ENCODE measurements at places on chromosomes 2 and 18.
A peak's percentile ranks its signal among the peaks of the same experiment; 100 is the strongest.

- DNase-seq: no peak
Measured at GRCh38 chr2:4020153-4020552, 316.8 kb downstream of the DCDC2C start.

DNA sequence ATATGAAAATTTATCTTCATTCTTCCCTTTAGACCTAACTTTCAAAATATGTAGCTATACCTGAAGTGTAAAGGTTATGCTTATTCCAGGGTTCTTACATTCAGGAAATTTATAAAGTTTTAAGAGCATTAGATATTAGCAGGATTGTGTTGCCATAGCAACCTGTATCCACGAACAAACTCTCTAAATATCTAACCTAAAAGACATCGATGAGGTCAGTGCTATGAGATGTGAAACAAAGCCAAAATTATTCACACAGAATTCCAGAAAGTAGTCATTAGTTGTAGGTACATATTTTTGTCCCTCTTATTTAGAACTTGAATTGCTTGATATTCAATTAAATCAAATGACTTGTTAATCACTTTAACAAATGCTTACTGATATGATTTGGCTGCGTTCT is 705.3 kb downstream of the SOCS6 start:
- no peak for DNase-seq

- DNase-seq: no peak
Measured at GRCh38 chr18:73409242-73409641, 541.5 kb upstream of the NETO1 start.

DNA sequence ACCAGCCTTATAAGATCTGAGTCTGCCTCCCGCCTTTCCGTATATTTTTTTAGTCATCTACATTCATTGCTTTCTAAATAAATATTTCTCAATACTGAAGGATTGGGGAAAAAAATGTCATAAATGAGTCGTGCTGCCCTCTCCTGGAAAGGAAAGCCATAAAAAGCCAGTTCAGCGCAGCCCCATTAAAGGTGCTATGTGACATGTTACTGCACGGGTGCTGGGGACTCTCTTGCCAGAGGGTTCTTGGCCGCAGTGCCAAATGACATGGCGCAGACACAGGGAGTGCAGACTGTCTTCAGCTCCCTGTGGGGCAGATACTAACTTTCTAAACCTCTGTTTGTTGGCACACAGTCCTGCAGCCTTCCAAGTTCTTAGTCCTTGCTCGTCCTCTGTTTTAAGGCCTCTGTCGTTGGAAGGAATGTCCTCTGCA is 53.7 kb upstream of the MAP3K20 start:
- no peak for DNase-seq

DNA sequence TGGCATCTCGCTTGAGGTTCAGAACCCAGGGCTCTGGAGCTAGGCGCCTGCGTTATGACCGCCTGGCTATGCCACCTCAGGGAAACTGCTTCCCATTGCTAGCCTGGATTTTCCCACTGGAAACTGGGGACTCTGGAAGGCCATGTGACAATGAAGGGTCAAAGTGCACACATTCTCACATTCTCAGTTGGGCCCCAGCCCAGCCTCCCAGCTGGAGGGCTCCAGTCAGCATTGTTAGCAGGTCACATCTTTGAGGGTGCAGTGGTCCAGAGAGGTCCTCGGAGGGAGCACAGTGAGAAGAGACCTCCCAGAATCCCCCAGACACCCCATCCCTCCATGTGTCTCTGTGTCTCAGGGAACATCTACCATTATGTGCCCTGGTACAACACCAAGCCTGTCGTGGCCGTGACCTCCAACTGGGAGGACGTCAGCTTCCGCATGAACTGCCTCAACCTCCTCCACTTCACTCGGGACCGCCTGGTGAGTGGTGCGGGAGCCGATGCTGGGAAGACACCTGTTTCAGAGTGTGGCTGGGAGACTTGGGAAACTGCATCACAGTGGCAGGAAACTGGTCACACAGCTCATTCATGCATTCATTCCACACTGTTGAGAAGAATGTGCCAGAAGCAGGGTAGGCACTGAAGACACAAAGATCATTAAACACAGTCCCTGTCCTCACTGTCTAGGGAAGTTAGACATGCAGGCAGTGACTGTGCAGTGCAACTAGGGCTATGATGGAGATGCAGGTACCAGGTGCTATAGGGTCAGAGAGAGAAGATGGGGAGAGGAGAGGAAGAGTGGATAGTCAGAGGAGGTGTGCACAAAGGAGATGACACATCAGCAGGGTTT is 41.6 kb downstream of the FER1L5 start:
- DNase-seq: no peak

DNA sequence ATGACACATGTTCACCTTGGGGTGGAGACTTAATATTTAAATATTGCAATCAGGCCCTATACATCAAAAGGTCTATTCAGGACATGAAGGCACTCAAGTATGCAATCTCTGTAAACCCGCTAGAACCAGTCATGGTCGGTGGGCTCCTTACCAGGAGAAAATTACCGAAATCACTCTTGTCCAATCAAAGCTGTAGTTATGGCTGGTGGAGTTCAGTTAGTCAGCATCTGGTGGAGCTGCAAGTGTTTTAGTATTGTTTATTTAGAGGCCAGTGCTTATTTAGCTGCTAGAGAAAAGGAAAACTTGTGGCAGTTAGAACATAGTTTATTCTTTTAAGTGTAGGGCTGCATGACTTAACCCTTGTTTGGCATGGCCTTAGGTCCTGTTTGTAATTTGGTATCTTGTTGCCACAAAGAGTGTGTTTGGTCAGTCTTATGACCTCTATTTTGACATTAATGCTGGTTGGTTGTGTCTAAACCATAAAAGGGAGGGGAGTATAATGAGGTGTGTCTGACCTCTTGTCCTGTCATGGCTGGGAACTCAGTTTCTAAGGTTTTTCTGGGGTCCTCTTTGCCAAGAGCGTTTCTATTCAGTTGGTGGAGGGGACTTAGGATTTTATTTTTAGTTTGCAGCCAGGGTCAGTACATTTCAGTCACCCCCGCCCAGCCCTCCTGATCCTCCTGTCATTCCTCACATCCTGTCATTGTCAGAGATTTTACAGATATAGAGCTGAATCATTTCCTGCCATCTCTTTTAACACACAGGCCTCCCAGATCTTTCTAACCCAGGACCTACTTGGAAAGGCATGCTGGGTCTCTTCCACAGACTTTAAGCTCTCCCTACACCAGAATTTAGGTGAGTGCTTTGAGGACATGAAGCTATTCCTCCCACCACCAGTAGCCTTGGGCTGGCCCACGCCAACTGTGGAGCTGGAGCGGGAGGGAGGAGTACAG is 108.1 kb downstream of the XRCC5 start:
- no peak for DNase-seq

GRCh38 chr2:49359721-49360406 is 205.5 kb upstream of the FSHR start:
- no peak for DNase-seq

- DNase-seq: no peak
Measured at GRCh38 chr2:179429597-179429996, 165.0 kb upstream of the SESTD1 start.

- no peak for DNase-seq
Measured at GRCh38 chr2:160941290-160941846, 218.9 kb upstream of the TANK start.

DNA sequence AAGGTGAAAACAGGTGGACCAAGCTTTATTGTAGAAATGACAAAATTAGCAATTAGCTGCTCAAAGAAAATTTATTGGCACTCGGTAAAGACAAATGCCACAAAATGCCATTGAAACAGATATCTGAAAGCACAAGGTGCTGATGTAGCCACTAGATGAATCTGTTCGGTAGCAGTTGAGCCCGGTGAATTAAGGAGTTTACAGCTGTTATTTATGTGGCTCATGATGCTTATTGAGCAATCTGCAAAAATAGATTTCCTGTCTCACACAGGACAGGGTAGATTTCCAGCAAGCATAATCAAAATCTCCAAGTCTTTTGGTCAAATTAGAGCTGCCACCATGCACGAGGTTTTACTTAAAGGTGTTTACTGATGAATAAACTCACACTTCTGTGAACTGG is 182.2 kb downstream of the PPP1R1C start:
- no peak for DNase-seq

- no peak for DNase-seq
Measured at GRCh38 chr2:155766342-155767115, 566.0 kb downstream of the NR4A2 start.

DNA sequence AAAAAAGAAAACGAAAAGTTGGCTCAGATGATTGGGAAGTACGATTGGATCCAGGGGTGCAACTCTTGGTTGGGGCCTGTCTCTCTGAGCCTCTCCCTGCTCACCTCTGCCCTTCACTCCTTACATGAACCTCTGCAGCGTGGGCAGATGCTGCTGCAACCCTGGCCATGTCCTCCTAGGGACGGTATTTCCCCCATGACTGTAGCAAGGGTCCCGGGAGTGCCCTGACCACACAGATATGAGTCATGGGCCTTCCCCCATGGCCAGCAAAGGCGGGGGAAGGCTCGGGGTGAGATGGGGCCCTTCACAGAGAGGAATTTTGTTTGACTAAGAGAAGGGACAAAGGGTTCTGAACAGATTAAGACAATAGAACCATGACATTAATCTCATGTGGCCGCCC is 129.0 kb downstream of the NCK2 start:
- no peak for DNase-seq

DNA sequence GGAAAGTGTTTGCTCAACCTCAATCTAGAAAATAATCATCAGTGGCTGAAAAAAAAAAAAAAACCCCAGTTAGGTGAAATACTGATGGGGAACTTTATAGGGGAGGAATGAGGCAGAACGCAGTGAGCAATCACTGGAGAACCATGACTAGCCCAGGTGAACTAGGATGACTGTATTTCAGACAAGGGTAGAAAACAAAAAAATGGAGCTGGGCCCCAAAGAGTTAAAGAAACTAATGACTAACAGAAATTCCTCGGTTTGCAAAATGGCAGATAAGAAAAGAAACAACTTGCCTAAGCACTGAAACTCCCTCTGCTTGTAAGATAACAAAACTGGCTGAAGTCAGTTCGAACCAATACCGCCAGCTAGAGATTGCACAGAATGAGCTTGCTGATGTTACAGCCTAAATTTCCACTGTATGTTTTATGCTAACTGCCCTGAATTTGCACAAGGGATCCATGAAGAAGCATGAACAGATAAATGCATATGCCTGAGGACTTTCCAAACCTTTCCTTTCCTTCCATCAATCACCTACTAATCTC is 245.9 kb downstream of the METTL4 start:
- no peak for DNase-seq

DNA sequence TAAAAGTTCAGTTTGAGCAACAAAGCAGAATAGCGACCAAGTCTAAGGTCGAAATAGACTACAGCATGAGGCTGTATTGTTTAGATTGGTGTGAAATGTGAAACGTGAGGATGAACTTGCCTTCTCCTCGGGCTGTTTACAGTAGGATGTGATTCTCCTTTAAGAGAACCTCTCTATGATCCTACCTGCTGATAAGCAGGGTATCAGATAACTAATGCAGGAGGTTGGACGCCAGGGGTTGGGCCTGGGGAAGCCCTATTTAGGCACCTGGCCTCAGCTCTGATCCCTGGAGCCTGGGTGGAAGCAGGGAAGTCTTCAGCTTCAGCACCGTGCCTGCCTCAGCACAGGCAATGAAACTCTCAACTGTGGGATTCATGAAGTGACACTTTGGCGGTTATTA is 11.4 kb downstream of the CRYGD start:
- peak; percentile 66 for DNase-seq

- DNase-seq: no peak
Measured at GRCh38 chr18:22711192-22711685, 221.9 kb upstream of the RBBP8 start.

DNA sequence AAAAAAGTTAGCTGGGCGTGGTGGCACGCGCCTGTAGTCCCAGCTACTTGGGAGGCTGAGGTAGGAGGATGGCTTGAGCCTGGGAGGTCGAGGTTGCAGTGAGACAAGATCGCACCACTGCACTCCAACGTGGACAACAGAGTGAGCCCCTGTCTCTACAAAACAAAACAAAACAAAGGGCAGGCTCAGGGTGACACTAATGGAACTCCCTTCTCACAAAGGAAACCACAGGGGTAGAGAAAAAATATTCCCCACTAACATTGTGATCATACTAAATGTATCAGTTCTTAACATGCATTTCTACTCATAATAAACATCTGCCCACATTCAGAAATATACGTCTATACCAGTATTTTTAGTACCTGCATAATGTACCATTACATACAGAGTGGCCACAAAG is 21.1 kb downstream of the STAM2 start:
- DNase-seq: no peak

DNA sequence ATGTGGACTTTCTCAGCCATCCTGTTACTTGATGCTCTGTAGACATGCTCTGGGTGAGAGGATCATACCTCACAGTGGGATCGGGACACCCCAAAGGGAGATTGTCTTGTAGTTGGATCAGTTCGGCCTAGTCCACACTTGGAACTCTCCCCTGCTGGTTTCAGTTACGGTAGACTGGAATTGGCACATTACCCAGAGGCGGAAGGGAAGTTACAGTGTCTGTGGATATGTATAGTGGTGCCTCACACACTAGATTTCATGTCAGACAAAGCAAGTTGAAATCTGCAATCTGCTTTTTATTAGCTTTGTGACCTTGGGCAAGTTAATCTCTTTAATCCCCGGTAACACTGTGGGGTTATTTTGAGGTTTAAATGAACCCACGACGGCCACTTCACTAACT is 16.2 kb upstream of the CTAGE1 start:
- no peak for DNase-seq

- no peak for DNase-seq
Measured at GRCh38 chr2:222891890-222892289, 31.1 kb downstream of the ACSL3 start.

DNA sequence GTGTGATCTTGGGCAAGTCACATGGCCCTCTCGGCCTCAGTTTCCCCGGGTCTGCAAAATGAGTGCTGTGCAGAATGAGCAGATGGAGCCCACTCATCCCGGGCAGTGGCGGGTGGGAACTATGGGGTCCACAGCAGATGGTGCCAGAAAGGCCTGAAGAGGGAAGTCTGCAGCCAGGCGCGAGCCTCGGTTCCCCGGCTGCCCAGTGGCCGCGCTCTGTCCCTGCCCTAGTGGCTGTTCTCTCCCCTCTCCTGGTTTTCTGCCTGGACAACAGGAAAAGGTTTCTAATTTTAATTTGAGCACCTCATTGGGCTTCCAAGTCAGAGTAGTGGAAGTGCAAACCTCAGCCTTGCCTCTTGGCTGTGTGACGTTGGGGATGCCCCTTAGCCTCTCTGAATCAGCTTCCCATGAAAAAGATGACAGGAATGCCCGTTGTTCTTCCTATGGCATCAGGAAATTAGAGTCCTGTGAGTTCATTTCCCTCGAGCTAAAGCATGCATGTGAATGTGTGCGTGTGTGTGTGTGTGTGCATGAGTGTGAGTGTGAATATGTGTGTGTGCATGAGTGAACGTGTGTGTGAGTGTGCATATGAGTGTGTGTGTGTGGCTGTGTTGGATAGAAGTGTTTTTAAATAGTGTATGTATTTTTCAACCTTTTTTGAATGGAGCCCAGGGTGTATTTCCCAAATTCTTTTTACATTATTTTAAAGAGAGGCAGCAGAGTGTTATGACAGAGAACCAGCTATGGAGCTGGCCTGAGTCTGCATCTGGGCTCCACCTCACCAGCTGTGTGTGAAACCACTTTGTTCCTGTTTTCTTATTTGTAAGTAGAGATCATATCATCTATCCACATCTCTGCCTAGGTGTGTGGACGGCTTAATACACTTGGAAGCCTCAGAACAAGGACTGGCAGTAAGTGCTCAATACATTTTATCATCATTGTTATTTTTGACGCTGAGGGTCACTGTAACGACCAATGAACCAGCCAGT is 41.3 kb downstream of the RRM2 start:
- no peak for DNase-seq
